ENCODE measurements at places on chromosomes 12 and 14.

DNA sequence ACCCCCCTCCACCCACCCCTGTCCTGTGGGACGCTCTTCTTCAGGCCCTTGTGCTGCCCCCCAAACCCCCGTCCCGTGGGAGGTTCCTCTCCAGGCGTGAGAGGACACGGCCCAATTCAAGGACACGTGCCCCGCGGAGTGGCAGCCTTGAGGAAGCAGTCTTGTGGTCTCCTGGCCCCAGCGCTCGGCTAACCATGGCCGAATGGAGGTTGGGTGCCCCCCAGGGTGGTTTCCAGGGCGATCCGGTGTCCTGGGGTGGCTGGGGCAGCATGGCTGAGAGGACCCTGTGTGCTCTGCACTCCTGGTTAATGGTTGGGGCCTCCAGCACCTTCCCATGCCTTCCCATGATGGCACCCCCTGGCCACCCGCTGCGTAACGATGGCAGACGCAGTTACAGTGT is 53.6 kb downstream of the LRCOL1 start:
- no peak for DNase-seq

DNA sequence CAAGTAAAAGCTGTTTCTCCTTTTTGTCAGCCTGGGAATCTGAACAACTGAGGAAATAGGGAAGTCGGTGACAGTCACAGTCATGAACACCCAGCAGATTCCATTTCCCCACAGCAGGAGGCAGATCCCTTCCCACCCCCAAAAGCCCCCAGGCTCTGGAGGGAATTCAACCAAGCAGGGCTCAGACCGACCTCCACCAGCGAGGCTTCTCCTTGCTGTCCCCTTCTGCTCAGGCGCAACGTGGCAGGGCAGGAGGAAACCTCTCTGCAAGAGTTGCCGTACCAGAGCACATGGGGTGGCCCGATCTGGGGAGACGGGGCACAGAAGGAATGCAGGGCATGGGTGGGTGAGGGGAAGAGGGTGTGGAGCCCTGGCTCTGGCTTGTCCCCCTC is 319 bp downstream of the GALNT6 start:
- peak; percentile 33 for DNase-seq

DNA sequence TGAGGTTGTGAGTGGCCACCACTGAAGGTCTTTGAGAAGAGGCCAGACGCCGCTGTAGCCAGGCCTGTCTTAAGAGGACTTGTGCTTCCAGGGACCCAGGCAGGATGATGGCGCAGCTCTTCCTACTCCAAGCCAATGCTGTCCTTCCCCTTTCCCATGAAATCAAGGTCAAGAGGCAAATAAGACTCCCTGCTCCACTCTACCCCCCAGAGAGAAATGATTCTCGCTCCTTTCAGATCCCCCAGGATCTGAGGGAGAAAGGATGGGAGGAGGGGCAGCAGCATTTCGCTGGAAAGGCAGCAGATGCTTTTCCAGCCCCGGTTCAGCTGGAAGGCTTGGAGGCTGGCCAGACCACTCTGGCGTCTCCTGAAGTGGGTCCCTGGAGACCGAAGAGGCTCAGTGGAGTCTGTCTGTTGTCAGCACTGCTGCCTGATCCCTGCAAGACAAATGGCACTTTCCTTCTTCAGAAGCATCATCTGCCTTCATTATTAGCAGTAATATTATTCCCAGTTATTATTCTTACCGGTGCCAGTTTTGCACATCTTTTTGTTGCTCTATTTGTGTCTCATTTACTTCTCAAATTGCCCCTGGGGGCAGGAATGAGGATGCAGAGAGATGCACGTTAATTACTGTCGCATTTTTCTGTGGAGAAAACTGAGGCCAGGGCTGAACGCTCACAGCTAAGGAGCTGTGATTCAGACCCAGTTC is 51.4 kb downstream of the C14orf132 start:
- DNase-seq, result no peak

GRCh38 chr12:71312768-71313403 is 126.7 kb upstream of the LGR5 start:
- no peak for DNase-seq

- DNase-seq, result no peak
Observed at GRCh38 chr14:104816616-104816884, 15.6 kb downstream of the ZBTB42 start.

- DNase-seq, result peak; percentile 48
Observed at GRCh38 chr14:71372411-71372838, 465.2 kb downstream of the PCNX1 start.

- no peak for DNase-seq
Observed at GRCh38 chr12:27463511-27464219, 17.1 kb downstream of the SMCO2 start.

DNA sequence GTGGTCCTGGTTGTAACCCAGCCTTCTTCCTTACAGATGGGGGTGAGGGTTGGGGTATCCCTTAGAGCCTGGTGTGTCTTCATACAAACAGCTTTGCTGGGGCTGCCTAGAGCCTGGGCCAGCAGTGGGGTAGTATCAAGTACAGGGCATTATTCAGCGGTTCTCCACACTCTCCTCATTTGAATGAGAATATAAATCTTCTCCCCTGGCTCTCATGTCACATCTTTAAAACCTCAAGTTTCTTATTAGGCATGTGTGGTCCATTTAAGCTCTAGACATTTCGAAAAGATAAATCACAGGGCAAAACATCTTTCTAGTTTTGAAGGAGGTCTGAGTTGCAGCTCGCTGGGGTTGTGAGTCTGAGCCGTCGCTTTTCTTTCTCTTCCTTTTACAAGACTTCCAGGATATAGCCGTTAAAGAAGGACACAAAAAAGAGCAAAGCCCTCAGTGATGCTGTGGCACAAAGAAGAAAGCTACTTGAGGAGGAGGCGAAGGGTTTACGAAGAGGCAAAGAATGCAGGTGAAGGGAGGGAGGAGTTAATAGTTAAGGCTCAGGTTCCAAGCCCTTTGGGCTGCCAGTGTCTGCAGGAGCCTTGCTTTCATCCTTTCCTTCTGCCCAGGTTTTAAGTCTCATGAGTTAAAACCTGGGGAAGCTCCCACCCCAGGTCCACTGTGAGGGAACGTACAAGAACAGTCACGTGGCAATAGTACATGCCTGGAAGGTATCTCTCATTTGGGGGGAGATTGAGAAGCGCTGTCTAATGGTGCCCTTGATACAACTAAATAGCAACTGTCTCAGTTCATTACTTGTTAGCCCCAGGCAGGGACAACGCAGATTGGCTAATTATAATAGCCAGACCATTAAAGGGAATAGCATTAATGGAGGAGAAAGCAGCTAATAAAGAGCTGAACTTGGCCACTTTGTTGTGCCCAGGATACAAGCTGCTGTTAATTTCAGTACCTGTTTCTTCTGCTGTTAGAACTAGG is 94.2 kb downstream of the ETV6 start:
- DNase-seq, result no peak

DNA sequence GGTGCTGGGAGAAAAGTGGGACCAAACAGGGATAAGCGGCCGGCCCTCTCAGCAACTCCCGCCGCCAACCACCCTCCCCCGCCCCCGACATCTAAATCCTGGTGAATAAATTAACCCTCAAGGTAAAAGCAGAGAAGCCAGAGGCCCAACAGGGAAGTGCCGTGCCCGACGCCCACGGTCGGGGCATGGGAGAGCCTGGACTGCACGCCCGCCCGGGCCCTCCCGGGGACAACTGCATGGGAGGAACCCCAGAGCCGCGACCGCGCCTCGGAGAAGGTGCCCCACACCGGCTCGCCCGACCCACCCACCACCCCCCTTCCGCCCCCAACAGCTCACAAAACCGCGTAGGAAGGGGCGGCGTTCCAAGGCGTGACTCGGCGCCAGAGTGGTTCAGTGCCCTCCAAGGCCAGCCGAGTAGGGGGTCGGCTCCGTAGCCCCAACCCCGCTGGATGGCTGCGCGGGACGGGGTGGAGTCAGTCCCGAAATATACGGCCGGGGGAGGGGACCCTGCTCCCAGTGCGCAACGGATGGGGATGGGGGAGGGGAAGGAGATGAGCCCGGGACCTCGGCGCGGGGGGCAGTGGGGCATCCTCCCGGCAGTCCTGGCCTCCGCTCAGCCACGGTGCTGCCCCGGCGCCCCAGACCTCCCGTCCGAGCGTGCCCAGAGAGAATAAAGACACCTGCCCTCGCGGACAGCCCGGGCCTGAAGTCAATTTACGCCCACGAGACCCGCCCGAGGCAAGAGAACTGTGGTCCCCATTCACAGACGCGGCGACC is 732 bp downstream of the SLC25A29 start:
- DNase-seq, result no peak

GRCh38 chr14:50780393-50780792 is 50.6 kb downstream of the NIN start:
- DNase-seq, result no peak

DNA sequence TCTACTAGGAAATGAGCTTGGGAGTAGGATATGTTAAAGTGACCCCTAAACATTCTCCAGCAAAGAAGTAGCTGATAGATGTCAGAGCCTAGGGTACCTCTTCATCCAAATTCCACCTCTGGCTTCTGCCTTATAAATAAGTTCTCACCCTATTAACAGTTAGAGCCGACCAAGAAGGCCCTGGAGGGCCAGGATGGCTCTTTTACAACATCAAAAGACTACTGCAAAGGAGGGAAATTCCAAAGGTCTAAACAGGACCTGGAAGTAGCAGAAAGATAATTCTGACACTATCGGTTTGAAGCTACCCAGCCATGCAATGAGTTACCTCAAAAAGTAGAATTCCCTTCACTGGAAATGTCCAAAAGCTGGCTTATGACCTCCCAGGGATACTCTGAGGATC is 90.0 kb downstream of the PPM1H start:
- no peak for DNase-seq

GRCh38 chr14:22039938-22040780 is 366.5 kb upstream of the OR4E1 start:
- no peak for DNase-seq

DNA sequence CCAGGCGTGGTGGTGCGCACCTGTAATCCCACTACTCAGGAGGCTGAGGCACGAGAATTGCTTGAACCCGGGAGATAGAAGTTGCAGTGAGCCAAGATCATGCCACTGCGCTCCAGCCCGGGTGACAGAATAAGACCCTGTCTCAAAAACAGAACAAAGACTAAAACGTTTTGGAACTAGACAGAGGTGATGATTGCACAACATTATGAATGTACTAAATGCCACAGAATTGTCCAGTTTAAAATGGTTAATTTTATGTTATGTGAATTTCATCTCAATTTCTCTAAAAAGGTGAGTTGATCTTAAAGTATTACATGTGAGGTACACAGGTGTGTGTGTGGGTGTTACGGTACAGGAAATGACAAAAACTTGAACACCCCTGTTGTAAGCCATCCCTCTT is 16.5 kb downstream of the P2RX4 start:
- DNase-seq, result no peak

GRCh38 chr12:2804393-2805142 is 7.9 kb upstream of the ITFG2 start:
- DNase-seq, result no peak

DNA sequence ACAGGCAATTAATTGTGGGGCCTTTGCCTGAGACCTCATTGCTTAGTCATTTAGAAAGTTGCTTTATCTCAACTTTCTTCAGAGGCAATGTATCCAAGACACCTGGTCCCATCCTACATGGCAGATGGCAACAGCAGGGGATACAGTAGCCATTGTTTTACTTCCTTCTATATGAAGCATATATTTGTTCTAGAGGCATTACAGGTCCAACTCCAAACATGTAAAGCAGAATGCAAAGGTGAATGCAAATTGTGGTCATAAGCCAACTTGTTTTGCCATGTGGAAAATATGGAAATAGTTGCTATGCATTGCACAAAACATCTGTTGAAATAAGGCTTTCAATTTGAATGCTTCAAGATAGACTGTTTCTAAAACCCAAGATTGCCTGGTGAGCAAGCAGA is 109.8 kb upstream of the BCAT1 start:
- DNase-seq, result no peak

DNA sequence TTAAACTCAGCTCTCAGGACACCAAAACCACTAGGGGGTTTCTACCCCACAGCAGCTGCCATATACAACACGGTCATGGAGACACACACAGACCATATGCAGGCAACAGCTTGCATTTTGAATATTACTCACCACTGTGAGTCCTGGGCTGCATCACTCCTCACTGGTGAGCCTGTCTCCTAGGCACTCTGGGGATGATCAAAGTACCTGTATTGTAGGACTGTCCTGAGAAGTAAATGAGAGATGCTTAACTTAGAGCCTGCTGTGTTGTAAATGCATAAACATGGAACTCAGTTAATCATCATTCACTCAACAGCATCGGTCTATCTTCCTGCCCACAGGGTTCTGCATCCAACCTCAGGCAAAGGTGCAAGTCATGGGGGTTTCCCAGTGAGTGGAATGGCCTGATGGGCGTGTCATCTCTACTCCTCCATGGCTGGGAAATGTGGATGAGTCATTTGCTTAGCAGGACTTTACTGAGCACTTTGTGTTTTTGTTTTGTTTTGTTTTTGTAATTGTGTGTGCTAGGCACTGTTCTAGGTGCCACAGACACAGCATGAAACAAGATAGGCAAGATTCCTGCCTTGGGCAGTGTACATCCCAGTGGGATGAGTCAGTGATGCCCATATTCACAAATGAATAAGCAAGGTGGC is 1141.2 kb upstream of the TMEM132C start:
- DNase-seq, result peak; percentile 12

DNA sequence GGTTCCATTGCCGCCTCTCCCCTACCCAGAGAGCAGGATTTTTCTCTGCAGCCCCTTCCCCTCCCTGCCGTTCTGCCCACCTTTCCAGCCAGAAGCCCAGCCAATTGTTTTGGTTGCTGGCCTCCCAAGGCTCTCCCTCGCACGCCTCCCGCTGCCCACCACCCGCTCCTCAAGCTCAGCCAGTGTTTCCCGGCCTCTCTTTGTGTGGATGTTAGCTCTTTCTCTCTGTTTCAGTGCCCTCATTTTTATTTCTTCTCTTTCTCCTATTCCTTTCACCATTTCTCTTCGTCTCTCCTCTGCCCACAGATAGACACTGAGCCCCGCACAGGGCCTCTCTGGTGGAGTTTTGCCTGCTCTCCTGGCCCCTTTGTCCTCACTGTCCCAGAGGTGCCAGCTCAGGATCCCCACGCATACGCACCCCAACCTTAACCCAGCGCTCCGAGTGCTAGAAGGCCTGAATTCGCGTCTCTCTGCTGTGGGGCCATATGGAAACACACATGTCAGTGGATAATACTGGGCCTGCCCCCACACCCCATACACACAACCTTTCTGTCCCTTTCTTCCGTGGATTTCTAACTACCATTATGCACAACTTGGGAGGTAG is 54.9 kb downstream of the SMUG1 start:
- no peak for DNase-seq

GRCh38 chr12:121558956-121559355 is 21.9 kb downstream of the KDM2B start:
- DNase-seq, result no peak

- DNase-seq, result no peak
Observed at GRCh38 chr12:85865890-85866289, 8.2 kb upstream of the NTS start.

DNA sequence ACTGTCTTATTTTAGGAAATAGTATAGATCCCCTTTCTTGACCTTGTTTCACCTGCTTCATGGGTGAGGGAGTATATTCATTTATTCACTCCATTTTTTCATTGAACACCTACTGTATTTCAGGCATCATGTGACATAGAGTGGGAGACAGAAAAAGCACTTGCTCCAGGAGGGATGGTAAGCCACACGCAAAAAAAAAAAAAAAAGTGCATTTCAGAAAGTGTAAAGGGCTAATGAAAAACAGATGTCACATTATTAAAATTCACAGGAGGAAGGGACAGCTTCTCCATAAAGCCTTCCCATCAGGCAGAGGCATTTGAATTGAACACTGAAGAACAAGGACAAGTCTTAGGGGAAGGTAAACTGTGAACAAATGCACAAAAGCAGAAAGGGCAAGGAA is 7.5 kb downstream of the SLC8A3 start:
- DNase-seq, result no peak

GRCh38 chr12:28057856-28058615 is 85.5 kb upstream of the PTHLH start:
- DNase-seq, result no peak
